ENCODE measurements at places on chromosomes 12 and 14. TPM values are rescaled to one million over a fixed set of nuclear protein-coding genes. Genes with fewer than 3 reads are reported as not detected.
A peak's percentile ranks its signal among the peaks of the same experiment; 100 is the strongest.

DNA sequence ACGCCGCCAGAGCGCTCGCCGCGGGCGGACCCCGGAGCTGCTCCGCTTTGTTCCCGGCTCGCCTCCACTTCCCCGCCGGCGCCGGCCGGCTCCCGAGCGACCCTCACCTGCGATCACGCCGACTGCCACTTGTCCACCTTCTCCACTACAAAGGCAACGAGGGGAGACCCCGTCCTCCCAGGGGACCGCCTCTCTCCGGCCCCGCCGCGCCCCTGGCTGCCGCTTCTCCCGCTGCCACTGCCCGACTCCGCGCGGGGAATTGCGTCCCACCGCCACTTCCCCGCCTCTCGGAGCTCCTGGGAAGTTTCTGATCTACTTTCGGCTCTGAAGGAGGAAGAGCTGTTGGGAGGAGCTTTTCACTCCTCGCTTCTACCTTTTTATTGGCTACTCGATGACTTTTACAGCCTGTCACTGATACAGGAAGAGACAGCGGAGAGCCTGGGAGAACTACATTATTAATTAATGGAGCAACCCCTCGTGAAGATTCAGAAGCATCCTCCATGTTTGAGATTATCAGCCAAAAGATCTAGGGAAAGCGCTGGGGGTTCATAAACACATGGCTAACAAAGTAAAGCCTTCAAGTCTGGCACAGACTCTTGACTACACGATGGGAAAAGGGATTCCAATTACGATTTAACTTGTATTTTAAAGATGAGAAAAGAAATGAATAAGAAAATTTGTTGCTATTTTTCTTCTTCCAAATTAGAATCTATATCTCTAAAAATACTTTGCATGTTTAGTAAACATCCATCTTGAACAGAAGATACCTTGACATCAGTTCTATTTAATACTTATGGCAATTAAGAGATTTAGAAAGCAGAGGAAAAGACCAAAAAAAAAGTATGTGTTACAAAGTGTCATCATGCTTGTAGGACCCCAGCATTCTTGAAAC, at the start of gene BAZ1A:
TSS of gene BAZ1A (minus strand) at position 330 of the 892 bp plus-strand sequence. CDS start 756 bp downstream, outside the sequence.
- peak within 1 kb of the TSS; percentile 100 for H3K4me3 ChIP-seq
- H3K27me3 ChIP-seq: peaks cover 3% of the 10 kb centered on the region
- peak; percentile 45 for DNase-seq
- H3K36me3 ChIP-seq: peaks cover 38% of the 10 kb centered on the region
- peaks cover 40% of the 10 kb centered on the region for H3K4me1 ChIP-seq

- H3K36me3 ChIP-seq: no peaks in the 10 kb centered on the region
- no peak for DNase-seq
- H3K27me3 ChIP-seq: peaks cover 9% of the 10 kb centered on the region
- H3K4me1 ChIP-seq: no peaks in the 10 kb centered on the region
Measured at GRCh38 chr12:6249580-6249979, 49.4 kb downstream of the CD9 start.

GRCh38 chr14:101950100-101950499, 14.3 kb upstream of the DYNC1H1 start:
- H3K36me3 ChIP-seq: no peaks in the 10 kb centered on the region
- H3K4me1 ChIP-seq: peaks cover 9% of the 10 kb centered on the region
- peaks cover 17% of the 10 kb centered on the region for H3K27me3 ChIP-seq
- H3K4me3 ChIP-seq: no peak overlapping the region
- H3K27ac ChIP-seq: no peak overlapping the region

DNA sequence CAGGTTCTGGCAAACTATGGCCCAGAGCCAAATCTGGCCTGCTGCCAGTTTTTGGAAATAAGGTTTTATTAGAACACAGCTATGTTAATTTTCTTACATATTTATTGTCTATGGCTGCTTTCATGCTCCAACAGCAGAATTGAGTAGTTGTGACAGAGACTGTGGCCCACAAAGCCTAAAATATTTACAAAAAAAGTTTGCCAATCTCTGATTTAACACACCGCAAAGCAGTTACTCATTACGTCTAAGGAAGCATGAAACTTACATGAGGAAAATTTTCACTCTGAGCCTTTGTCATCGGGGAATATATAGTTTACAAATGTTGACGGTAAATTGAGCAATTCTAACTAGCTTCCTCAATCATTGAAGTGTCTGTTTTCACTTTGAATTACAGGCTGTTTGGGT, 96.5 kb downstream of the UNC79 start:
- no peaks in the 10 kb centered on the region for H3K4me1 ChIP-seq
- no peak for DNase-seq
- no peaks in the 10 kb centered on the region for H3K36me3 ChIP-seq
- H3K4me3 ChIP-seq: no peak overlapping the region

DNA sequence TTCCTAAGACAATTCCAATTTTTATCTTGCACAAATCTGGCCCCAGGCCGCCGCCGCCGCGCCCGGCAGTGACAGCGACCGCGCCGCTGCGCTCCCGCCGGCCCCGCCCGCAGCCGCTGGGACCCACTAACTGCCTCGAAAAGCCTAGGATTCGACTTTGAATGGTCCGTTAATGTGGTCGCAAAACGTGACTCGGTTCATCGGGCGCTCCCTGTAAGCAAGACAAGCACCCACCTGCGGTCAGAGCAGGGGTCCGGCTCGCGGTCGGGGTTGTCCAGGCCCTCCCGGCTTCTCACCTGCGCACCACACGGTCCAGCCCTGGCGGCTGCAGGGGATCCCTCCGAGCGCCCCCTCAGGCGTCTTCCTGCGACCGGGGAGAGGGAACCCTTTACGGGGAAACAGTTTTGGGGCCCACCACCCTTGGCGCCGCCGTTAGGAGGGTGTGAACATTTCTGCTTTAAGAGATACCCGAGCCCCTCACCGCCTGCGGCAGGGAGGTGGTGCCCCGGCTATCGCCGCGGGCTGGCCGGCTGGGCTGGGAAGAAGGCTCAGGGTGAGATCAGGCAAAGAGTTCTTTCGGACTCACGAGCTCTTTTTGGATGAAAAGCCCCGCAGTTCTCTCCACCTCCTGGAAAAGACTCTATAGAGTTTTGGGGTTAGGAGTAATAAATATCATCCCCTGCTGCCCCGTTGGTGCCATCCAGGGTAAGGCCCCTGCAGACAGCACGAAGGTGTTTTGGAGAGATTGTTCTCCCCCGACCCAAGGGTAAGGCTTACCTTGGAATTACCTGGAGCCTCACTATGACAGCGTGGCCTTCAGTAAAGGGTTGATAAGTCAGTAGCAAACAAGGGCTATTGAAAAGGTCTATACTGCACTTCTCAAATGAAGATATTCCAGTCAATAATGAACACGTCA, 13.6 kb upstream of the FOXJ2 start:
- peaks cover 20% of the 10 kb centered on the region for H3K27me3 ChIP-seq
- peak; percentile 58 for DNase-seq
- no peak overlapping the region for H3K27ac ChIP-seq
- H3K36me3 ChIP-seq: no peaks in the 10 kb centered on the region

- no peak for DNase-seq
- no peak overlapping the region for H3K4me3 ChIP-seq
- no peaks in the 10 kb centered on the region for H3K4me1 ChIP-seq
- H3K36me3 ChIP-seq: no peaks in the 10 kb centered on the region
- H3K27me3 ChIP-seq: no peaks in the 10 kb centered on the region
Measured at GRCh38 chr12:109446869-109447268, 30.2 kb downstream of the KCTD10 start.

GRCh38 chr12:92404921-92405320, 259.3 kb upstream of the BTG1 start:
- peak overlapping the region; percentile 70 for H3K4me3 ChIP-seq
- H3K27ac ChIP-seq: peak overlapping the region; percentile 98
- H3K27me3 ChIP-seq: no peaks in the 10 kb centered on the region
- peaks cover 23% of the 10 kb centered on the region for H3K36me3 ChIP-seq

DNA sequence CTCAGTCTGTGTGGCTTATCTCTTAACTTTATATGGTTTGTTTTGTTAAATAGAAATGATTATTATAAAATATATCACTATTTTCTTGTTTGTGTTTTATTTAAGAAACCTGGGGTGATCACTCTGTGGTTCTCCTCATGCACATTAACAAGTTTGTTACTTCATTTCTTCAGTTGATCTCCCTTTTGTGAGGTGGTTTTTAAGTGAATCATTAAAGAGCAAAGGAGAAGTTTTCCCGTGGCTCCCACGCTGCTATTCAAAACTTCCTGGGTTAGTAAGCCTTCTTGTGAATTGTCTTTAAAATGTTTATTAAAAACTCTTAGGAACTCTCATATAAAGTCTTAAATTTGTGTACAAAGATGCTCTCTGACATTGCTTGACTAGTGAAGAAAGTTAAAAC, 11.8 kb downstream of the ADIPOR2 start:
- H3K36me3 ChIP-seq: peaks cover 25% of the 10 kb centered on the region
- H3K4me3 ChIP-seq: no peak overlapping the region
- peaks cover 48% of the 10 kb centered on the region for H3K4me1 ChIP-seq
- H3K27ac ChIP-seq: no peak overlapping the region

DNA sequence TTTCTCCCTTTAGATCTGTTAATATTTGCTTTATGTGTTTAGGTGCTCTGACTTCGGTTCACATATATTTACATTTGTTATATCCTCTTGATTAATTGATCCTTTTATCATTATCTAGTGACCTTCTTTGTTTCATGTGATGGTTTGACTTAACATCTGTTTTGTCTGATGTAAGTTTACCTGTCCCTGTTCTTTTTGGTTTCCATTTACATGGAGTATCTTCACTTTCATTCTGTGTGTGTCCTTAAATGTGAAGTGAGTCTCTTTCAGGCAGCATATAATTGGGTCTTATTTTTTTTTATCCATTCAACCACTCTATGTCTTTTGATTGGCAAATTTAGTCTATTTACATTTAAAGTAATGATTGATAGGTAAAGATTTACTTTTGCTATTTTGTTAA, 24.2 kb downstream of the TRMT5 start:
- no peak for DNase-seq
- H3K27me3 ChIP-seq: no peaks in the 10 kb centered on the region

- H3K27me3 ChIP-seq: no peaks in the 10 kb centered on the region
- no peak overlapping the region for H3K4me3 ChIP-seq
- H3K27ac ChIP-seq: no peak overlapping the region
- H3K4me1 ChIP-seq: no peaks in the 10 kb centered on the region
Measured at GRCh38 chr12:67047634-67048033, 221.5 kb upstream of the CAND1 start.

- peak overlapping the region; percentile 67 for H3K27ac ChIP-seq
- peak overlapping the region; percentile 16 for H3K4me3 ChIP-seq
- peak; percentile 29 for DNase-seq
- H3K4me1 ChIP-seq: peaks cover 34% of the 10 kb centered on the region
Measured at GRCh38 chr14:96126339-96126782, 78.3 kb upstream of the BDKRB2 start.

- peak overlapping the region; percentile 73 for H3K27ac ChIP-seq
- H3K4me1 ChIP-seq: peaks cover 30% of the 10 kb centered on the region
- peaks cover 44% of the 10 kb centered on the region for H3K36me3 ChIP-seq
- no peak for DNase-seq
Measured at GRCh38 chr14:31124197-31124596, 83.4 kb downstream of the HECTD1 start.

GRCh38 chr14:38710881-38711280, 392.2 kb downstream of the SEC23A start:
- H3K4me3 ChIP-seq: no peak overlapping the region
- H3K27ac ChIP-seq: no peak overlapping the region
- H3K4me1 ChIP-seq: no peaks in the 10 kb centered on the region
- H3K36me3 ChIP-seq: no peaks in the 10 kb centered on the region
- H3K27me3 ChIP-seq: peaks cover 4% of the 10 kb centered on the region
- DNase-seq: no peak

DNA sequence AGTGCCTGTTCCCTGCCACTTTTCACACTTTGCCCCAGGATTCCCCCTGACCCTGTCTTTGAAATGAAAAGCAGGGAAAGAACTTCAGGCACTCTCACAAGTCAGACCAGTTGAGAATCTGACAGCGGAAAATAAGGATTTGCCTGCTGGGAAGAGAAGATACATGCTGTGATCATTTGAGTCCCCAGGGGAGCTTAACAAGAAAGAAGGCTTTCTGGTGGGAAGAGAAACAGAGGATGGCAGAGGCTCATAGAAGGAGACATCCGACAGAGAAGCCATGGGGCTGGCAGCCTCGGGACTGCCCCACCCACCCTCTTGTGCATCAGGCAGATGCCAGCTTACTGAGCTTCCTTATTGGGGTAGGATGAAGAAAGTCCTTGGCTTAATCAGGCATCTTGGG, 11.9 kb downstream of the TTC9 start:
- no peak overlapping the region for H3K4me3 ChIP-seq
- H3K27me3 ChIP-seq: no peaks in the 10 kb centered on the region
- DNase-seq: no peak
- peaks cover 29% of the 10 kb centered on the region for H3K36me3 ChIP-seq
- peaks cover 84% of the 10 kb centered on the region for H3K4me1 ChIP-seq

DNA sequence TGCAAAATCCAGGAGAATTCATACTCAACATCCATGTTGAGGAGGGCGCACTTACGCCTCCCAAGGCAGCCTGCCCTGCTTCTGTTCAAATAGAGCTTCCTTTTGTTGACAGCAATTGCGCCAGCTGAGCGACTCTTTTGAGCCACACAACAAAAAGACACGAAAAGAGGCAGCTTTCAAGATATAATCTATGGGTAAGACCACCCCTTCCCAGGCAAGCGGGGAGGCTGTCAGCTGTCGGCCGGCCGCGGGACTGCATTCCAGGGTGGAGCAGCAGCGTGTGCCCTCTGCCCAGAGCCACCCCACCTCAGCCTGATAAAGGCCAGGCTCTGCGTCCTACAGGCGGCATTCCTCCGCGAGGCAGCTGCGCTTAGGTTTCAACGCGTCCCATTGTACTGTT, 15.8 kb upstream of the STAB2 start:
- H3K4me1 ChIP-seq: peaks cover 6% of the 10 kb centered on the region
- H3K36me3 ChIP-seq: peaks cover 3% of the 10 kb centered on the region
- H3K27ac ChIP-seq: no peak overlapping the region
- no peak for DNase-seq

DNA sequence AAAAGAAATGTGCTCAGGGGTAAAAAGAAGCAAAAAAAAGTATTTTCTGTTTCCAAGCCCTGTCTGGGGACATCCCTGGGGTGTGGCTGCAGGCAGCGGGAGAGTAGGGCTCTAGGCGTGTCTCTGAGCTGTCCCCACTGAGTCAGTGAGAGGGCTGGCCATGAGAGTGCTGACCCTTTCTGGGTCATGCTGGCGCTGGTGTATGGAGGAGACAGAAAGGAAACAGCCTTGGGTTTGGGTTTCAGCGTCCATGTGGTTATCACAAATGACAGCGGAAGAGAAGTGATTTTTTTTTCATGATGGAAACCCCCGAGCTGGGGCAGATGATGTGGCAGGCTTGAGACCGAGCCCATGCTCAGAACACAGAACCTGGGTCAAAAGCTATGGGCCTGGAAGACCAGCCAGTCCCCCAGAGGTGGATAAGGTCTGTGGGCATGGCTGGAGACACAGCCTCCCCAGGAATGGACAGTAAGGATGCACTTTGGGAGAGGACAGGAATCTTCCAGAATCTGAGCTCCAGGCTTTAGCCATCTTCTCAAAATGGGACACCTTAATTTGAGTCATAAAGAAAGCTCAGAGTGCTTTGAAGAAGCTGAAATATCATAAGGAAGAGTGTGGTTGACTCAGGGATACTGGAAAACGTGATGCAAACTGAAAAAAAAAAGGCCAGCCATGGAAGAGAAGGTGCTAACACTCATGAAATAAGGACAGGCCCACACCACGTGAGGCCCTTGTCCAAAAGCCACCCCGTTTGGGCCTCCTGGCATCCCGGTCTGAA, 36.2 kb downstream of the SYNE3 start:
- H3K4me1 ChIP-seq: peaks cover 49% of the 10 kb centered on the region
- H3K4me3 ChIP-seq: peak overlapping the region; percentile 48
- H3K36me3 ChIP-seq: peaks cover 13% of the 10 kb centered on the region
- H3K27ac ChIP-seq: peak overlapping the region; percentile 90
- peak; percentile 28 for DNase-seq

The IL31 gene
- total RNA-seq: not detected

The DGLUCY gene
- total RNA-seq: 36.1 TPM

The LALBA gene
- total RNA-seq: not detected

The ACSM4 gene
- total RNA-seq: not detected

The METTL25 gene
- total RNA-seq: 5.7 TPM

The HOXC4 gene
- total RNA-seq: 1.0 TPM

The ART4 gene
- total RNA-seq: not detected

The EPS8 gene
- 1.3 TPM for total RNA-seq

The LBHD2 gene
- not detected for total RNA-seq

Measured in activated naive CD8-positive, alpha-beta T cell treated with anti-CD3 and anti-CD28 coated beads for 36 hours (primary cell).